HuH-7 (cell line): ENCODE measurements at places on chromosomes 13 and 19.

DNA sequence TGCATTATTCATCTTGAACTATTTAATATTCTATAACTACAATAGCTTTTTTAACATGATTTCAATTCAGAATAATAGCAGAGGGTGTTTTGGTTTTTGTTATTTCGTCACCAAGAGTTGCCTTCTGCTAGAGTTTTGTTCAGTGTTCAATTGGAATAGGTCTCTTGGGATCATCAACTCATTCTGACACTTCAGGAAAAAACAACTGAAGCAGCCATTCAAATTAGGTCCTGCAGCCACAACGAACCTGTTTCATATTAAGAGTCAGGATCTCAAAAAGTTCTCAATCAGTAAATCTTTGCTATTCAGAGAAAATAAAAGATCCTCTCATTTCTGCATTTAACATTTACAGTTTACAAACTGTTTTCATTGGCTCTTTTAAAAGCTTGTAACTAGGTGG, 2.4 kb upstream of the CHAMP1 start:
- no peak for DNase-seq

DNA sequence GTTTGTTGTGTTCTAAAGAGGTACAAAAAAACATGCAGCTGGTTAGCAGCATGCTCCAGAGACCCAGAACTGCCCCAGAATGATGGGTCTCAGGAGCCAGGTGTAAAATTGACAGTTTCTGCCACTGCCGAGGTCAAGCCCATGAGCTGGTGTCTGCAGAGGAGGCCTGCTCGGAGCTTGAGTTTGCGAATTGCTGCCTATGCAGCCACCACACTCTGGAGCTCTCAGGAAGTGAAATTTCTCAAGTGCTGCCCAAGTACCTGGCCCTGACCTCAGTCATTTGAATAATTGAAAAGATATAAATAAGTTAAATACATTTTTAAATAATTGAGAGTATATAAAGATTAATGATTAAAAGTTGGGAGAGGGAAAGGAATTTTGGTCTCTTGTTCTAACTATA, 66.4 kb downstream of the ZAR1L start:
- DNase-seq = no peak

- DNase-seq = no peak
These were observed 615.1 kb downstream of the EFNB2 start for GRCh38 chr13:105920370-105920769.

DNA sequence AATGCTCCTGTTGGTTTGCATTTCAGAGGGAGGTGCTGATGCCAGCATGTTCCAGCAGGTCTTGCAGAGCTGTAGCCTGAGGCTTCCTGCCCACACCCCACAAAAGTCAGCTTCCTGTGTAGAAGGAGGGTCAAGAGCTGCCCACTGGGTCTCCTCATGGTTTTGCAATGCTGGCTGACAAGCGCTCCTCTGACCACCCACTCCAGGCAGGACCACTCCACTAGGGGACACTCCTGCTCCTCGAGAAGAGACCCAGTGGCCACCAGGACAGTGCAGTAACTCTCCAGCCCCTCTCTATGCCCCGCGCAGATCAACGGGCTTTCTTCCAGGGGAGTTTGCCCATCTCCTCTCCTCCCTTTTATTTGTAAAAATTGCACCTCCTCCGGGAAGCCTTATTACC, 72.9 kb upstream of the UQCRFS1 start:
- DNase-seq = no peak

- no peak for DNase-seq
These were observed 22.6 kb upstream of the CDC16 start for GRCh38 chr13:114212158-114212495.

- DNase-seq = peak; percentile 26
These were observed 208.7 kb upstream of the OBI1 start for GRCh38 chr13:78867655-78868054.

DNA sequence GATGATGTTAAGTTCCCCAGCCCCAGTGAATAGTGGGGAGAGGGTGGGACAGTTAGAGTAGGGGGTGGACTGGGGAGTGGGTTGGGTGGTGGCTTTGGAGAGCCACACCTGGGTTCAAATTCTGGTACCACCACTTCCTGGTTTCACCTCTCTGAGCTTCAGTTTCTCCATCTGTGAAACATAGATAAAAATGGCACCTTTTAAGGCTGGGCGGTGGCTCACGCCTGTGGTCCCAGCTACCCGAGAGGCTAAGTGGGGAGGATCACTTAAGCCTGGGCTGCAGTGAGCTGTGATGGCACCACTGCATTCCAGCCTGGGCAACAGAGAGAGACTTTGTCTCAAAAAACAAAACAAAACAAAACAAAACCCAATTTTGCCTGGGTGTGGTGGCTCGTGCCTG, 5.9 kb downstream of the VAV1 start:
- no peak for DNase-seq

DNA sequence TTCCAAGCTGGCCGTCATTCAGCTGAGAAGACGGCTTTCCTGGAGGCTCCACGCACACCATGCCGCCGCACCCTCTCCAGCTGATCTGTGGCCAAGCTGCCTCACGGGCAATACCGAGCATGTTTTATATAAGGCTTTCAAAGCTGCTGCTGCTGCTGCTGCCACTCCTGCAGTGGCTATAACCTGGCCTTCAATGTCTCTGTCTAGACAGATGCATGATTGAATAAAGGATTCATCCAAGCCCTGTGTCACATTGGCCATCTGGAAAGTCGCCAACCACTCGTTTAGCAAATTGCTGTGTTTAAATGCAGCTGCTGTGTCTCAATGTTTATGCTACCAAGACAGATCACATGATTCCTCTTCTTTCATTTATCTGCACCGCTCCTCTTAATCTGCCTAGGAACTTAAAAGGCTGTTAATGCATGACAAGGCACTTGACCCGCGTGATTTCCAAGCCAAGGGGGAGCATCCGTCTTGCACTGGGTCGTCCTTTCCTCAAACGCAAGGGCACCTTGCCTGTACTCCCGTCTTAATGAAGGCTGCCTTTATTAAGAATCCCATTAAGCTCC, 114.3 kb downstream of the TEX26 start:
- DNase-seq = no peak

DNA sequence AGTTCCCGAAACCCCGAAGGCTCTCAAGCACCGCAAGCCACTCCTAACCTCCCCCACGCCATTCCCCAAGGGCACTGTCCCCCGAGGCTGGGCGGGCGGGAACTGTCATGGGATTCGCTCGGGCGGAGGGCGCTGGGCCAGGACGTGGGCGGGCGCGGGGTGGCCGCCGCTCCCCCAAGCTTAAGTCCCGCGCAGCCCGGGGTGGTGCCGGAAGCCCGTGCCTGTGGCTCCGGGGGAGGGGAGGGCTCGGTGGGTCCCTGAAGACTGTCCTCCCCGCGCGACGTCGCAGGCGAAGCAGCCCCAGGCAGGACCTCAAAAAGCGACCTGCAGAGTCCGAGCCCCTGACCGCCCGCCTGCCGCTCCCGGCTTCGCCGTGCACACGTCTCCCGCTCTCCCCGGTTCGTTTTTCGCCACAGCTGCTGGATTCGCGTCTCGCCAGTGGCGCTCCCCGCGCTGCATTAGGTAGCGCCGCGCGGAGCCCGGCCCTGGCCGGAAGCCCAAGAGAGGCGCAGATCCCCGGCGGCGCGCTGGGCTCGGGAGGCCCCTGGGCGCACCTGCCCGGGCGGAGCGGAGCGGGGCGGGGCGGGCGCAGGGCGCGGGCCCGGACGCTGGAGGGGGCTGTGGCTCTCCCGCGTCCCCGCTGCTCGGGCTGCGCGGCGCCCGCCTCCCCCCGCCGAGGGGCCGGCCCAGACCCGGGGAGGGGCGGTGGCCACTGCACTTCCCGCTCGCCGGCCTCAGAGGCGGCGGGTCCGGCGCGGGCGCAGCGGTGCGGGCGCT, at the start of gene FARP1:
TSS of gene FARP1 (plus strand) at position 715 of the 777 bp plus-strand sequence. CDS start 70,149 bp downstream, outside the sequence.
- DNase-seq = peak; percentile 44

DNA sequence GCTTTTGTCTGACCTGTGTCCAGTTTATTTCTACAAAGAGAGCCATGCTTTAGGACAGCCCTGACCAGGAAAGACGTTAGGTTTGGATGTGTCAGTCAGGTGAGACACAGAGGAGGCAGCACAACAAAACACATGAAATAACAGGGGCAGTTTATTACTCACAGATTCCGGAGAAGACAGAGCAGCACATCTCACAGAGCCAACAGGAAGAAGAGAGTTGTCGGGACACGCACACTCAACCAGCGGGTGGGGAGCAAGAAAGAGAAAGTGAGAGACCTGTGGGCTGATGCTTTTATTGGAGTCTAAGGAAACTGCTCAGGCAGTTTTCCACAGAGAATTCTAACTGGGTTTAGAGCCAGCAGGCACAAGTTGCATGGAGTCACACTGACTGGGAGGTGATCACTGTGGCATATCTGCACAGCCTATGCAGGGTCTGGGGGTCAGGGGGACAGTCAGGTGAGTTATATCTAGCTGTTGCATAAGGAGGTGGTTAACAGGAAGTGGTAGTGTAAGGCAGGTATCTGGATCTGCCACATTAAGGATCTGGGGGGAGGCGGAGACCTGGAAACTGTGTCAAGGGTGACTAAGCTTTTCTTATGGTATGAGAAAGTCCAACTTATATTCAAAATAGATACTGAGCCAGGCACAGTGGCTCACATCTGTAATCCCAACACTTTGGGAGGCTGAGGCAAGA, 24.1 kb upstream of the CEACAM20 start:
- no peak for DNase-seq

DNA sequence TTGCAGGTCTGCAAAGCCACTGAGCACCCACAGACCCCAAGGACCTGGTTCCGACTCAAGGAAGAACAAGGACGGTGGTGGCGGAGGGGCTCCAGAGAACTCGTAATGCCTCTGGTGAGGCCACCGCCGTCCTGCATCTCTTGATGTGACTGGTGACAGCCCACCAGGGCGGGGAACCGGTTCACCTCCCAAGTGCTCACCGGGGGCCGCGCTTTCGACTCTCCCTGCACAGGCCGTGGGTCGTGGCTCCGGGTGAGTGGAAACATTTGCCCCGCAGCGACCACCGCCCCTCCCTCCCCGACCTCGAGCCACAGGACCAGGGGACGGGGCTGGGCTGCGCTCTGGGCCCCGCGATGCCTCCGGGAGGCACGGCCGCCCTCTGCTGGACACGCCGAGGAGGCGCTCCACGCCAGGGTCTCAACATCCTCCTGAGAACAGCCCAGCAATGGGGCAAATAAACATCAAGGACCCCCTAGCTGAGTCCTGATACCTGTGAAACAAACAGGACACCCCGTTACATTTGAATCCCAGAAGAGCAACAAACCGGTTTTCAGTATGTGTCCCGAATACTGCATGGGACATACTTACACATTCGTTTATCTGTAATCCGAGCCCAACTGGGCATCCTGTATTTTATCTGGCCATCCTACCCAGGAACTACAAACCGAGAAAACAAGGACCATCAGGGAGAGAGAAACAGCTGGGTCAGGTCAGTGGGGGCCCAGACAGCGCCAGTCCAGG, 3.9 kb upstream of the PLPP2 start:
- DNase-seq = peak; percentile 78
